ENCODE measurements at places on chromosomes 3 and 15.

- no peak for DNase-seq
These were observed 147.3 kb upstream of the CGNL1 start for GRCh38 chr15:57229051-57229450.

- no peak for DNase-seq
These were observed 198.7 kb downstream of the NTRK3 start for GRCh38 chr15:88057836-88058235.

- no peak for DNase-seq
These were observed 182.5 kb downstream of the FMN1 start for GRCh38 chr15:33011976-33012375.

DNA sequence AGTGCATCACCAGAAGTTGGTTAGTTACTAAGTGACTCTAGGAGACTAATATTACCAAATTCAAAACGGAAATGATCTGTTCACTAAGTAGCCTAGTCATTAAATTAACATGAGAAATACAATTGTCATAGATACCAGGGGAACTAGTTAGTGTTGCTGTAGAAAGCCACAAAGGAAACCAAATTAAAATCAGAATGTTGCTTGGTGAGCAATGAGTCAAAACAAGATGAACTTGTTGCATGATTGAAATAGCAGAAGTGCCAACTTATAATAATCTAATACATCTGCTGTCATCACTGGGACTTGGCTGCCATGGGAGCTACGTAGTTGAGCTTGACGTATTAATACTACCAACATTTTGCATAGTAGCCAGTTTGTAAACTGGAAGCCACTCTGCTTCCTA lies 458.1 kb downstream of the DIPK2A start:
- DNase-seq = no peak

DNA sequence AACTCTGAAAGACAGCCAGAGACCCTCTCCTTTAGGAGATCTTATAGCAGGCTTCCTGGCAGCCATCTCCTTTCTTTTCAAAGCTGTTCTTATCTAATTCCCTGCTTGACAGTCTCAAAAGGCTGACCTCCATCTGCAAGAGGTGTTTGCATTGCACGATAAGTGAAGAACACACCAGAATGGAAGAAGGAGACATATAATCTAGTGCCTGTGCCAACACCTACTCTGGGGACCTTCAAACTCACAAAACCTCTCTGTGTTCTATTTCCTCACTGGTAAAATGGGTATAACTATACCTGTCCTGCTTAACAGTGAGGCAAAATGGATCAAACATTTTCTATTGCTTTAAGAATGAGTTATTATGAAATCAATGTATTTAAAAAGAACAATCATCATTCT lies 65.0 kb downstream of the WDR72 start:
- no peak for DNase-seq

- no peak for DNase-seq
These were observed 9.7 kb upstream of the NCKIPSD start for GRCh38 chr3:48695393-48695753.

GRCh38 chr3:59856934-59857460 lies 807.2 kb upstream of the CFAP20DC start:
- DNase-seq = no peak

DNA sequence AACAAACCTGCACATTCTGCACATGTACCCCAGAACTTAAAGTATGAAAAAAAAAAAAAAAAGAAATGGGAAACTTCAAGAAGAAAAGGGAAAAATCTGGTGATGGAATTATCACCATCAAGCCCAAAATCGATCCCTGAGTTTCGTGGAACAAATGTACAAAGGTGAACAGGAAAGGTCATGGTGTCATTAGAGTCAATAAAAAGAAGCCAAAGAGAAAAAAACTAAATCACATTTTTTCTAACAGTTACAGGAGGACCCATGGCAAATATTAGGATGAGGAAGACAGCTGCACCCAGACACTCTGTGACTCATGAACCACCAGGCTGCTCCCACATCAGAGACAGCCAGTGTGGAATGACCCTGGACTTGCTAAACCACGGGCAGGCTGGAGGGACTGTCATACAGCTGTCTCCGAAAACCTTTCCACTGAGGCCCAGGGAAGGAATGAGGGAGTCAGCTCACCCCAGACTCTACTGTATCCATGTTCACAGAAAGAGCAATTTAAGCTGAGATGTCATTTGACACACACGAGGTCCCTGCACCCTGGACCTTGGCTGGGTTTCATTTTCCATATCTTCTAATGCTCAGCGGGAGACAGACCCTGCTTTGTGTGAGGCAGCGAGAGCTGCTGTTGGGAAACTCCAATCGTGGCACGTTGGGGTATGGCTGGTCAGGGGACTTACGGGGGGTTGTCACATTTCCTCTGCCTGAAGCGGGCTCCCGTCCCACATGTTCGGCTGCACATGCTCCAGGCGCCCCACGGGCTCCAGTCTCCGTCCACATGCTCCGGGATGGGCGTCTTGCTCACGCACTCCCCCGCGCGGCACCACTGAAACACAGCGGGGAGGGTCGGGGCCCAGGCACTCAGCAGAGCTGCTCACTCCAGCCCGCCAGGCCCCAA lies 210.2 kb downstream of the ADAMTS17 start:
- DNase-seq = no peak

DNA sequence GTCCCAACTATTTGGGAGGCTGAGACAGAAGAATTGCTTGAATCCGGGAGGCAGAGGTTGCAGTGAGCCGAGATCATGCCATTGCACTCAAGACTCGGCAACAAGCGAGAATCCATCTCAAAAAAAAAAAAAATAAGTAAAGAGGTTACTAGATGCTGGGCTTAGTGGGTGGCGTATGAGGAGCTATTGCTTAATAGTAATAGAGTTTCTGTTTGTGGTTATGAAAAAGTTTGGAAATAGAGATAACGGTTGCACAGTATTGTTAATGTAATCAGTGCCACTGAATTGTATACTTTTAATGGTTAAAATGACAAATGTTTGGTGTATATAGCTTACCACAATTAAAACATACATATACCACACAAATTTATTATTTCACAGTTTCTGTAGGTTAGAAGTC lies 14.7 kb upstream of the HHATL start:
- DNase-seq = no peak

GRCh38 chr15:86373147-86373546 lies 293.5 kb downstream of the AGBL1 start:
- DNase-seq = no peak

DNA sequence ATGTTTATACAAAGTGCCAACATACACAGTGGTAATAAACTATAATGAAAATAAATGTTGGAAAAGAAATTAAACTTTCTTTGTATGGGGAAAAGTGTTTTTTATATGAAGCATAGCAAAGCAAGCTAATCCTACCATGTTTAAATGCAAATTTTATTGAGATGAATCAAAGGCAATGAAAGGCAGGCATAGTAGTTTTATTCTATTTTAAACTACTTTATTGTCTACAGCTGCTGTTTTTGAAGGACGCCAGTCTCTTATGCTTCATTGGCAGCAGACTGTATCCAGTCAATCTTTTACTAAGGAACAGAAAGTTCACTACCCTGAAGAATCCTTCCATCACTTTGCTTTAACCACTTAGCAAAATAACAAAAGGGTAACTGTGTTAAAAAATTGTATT lies 761.0 kb downstream of the ROBO2 start:
- DNase-seq = no peak

GRCh38 chr3:95037927-95038326 lies 975.1 kb downstream of the NSUN3 start:
- no peak for DNase-seq

DNA sequence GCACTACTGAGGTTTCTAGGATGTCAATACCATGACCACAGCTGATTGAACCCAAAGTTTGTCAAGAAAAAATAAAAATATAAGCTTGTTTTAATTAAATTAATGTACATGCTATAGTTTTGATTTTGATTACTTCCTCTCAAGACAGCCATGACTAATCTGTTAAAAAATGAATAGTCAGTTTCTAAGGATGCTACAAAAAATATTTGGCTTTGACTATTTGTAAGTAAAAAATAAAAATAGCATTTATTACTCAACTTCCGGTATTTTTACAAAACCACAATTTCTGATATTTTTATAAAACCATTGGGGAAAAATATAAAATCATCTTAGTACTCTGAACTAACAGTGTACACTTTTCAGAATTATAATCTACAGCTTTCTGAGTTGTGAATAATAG lies 12.1 kb upstream of the TEX9 start:
- no peak for DNase-seq

GRCh38 chr15:48500595-48500994 lies 144.9 kb downstream of the FBN1 start:
- no peak for DNase-seq

DNA sequence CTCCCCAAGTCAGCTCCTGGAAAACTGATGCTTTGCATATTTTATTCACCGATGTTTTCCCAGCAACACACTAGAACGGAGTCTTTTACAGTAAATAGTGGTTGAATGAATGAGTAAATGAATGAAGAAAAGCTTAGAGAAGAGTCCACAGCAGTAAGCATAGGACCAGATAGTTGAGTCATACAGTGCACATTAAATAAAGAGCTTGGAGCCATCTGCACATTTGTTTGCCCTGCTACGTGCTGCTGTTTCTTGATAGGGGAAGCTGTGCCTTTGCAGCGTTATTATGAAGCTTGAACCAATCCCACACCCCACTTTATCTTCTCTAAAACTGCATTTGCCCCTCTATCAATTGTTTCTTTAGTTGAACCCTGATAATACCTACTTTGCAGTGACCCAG lies 1.2 kb downstream of the FAM98B start:
- DNase-seq = no peak

DNA sequence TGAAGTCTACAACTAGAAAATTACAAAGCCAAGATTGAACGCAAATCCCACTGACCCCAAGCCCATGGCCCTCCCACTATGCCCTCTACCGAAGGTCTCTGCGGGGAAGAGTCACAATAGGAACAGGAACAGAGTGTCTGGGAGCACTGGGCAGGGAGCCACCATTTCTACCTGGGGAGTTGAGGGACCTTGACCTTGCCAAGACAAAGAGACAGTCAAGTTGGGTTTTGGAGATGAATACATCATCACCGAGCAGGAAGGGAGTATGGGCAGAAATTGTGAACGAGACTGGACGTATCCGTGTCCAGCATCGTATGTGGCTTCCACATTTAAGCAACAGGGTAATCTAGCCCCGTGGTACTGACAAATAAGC lies 30.8 kb upstream of the BFSP2 start:
- no peak for DNase-seq

DNA sequence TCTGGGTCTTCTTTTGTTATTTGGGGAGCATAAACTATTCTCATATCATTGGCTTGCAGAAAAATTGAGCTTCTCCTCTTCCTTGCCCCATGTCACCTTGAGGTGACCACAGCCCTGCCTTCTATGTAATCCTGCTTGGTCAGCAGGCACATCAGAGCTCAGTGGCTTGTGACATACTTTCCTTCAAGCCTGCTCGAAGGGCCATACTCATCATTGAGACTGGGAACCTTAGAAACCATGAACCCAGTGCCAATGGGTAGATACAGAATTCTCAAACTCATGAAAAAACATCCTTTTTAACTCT lies 3.7 kb upstream of the CCR2 start:
- no peak for DNase-seq

DNA sequence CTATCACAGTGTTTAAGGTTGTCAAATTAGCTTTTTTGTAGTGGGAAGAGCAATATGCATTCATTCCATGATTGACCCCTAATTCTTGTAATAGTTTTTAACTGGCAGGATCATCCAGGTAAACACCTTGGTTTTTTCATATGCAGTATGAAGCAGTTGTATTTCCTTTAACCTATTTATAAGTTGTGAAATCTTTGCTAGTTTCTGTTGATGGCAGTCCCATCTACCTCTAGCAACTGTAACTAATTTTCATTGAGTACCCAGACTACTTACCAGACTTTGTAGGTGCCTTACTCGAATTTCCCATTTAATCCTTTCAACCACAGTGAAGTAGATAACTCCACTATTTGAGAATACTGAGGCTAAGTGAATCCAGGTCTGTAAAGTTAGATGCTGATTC lies 6.1 kb downstream of the FXR1 start:
- no peak for DNase-seq

DNA sequence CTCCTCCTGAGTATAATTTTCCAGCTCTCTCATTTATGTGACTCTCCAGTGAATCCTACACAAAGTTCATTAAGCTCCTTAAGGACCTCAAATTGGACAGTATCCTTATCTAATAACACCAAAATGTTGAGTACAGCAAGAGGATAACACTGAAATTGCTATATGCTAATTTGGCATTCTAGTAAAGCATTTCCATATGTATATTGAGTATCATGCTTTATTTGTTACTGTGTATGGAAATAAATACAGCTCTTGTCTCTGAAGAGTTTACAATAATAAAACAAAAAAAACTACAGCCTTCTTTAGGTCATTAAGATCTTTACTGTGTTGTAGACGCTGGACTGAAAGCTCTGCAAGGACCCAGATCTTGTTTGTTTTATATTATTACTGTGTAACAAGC lies 1341.3 kb downstream of the ROBO1 start:
- DNase-seq = no peak

GRCh38 chr3:71374582-71374981 lies 208.9 kb downstream of the FOXP1 start:
- DNase-seq = no peak

GRCh38 chr3:157312376-157312745 lies 124.3 kb upstream of the PTX3 start:
- DNase-seq = no peak

DNA sequence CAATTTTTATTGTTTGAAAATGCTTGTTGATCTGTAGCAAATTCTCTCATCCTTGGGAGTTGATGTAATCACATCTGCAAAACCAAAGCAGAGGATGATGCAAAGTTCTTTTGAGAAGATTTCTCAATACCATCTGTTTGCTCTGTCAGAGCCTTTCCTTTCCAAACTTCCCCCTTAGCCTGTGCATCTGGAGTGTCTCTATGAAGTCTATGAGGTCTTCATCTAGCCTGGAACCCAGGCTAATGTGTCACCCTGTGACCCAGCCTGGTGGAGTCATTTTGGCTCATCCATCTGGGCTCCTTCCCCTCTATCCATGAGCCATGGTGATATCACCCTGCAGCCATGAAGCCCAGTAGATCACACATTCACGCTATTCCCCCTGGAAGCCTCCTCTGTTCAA lies 123.2 kb upstream of the SLC7A14 start:
- DNase-seq = no peak

DNA sequence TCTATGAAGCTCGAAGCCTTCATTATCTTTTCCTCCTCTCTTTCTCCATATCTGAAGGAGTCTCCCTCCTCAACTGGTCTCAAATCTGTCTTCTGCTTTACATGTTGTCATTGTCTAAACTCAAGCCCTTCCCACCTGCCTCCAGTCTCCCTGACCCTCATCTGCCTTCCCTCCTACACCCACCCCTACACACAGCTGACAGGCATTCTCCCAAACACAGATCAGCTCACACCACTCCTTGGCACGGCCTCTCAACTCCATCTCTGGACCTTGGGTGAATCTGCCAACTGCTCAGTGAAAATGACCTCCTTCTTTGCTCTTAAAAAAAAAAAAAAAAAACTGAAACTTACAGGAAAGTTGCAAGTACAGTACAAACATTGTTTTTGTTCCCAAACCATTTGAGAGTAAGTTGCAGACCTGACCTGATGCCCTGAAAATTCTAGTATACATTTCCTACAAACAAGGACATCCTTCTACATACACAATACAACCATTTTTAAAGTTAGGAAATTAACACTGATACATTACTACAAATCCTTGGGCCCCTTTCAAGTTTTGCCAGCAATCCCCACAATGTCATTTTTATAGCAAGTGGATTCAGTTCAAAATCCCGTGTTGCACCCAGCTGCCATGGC lies 49.4 kb upstream of the UBE2E1 start:
- DNase-seq = no peak

Data from natural killer cell treated with Interleukin-12 subunit alpha and Interleukin-12 subunit beta and Interleukin-15 and Interleukin-18, amount 100 ng/mL, for 72 hours (primary cell).